ENCODE measurements at places on chromosomes 2 and 18. TPM values are rescaled to one million over a fixed set of nuclear protein-coding genes. Genes with fewer than 3 reads are reported as not detected.

- H3K4me1 ChIP-seq = peaks cover 4% of the 10 kb centered on the region
- no peaks in the 10 kb centered on the region for H3K27me3 ChIP-seq
- DNase-seq = no peak
- H3K4me3 ChIP-seq = no peak overlapping the region
- H3K36me3 ChIP-seq = peaks cover 30% of the 10 kb centered on the region
Measured at GRCh38 chr2:73868204-73868978, 24.4 kb upstream of the ACTG2 start.

- peak; percentile 30 for DNase-seq
- H3K4me1 ChIP-seq = no peaks in the 10 kb centered on the region
- H3K27me3 ChIP-seq = no peaks in the 10 kb centered on the region
- H3K27ac ChIP-seq = no peak overlapping the region
- H3K36me3 ChIP-seq = no peaks in the 10 kb centered on the region
- H3K4me3 ChIP-seq = no peak overlapping the region
Measured at GRCh38 chr2:10471046-10471571, 23.0 kb upstream of the ODC1 start.

DNA sequence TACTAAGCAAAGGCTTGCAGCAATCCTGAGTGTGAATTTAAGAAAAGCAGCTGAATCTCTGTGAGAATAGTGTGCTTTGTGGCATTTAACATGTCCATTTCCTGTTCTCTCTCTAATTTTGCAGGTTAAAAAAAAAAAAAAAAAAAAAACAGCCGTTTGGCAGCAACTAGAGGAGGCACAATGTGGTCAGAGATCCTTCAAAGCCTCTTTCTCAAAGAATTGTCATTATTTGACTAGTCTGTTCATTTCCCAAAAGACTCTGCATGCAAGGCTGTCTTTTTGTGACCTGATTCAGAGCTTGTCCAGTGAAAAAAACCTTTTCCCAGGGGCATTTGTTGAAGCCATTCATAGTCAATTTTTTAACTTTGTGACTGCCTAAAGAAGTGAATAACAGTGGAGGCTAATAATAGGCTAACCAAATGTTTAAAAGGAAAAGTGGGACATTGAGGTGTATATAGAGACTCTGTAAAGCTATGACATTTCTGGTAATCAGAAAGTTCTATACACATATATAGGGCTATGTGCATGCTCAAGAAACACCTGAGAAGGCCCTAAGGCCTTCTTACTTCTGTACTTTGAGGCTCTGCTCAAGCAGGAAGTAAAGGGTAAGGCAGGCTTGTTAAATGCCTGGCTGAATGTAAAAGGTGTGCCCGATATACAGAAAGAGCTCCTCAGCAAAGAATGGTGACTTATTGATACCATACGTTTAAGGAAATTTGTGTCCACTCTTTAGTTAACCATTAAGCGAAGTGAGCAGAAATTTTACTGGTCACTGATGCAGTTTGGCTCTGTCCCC, 289.6 kb upstream of the RAB6C start:
- H3K4me3 ChIP-seq = no peak overlapping the region
- no peaks in the 10 kb centered on the region for H3K27me3 ChIP-seq
- no peak for DNase-seq

DNA sequence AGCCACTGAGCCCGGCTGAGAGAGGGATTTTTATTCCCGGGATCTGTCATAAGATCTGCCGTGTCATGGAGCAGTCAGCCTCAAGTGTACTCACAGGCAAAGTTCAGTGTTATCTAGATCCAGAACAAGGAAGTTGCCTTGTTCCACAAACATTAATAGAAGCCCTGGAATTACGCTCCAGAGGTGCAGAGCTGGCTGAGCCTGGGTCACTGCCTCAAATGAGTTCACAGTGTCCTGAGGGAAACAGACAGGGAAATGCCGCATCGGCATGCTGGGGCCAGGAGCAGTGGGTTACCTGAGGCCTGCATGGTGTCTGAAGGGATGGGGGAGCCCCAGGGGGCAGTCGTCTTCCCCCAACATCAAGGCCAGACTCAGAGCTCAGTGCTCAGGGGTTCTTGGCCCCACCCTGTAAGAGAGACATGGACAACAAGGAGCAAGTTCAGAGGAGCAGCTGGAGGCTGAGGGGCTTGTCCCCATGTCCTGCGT, 42.7 kb upstream of the ODC1 start:
- DNase-seq = no peak
- no peak overlapping the region for H3K4me3 ChIP-seq
- no peaks in the 10 kb centered on the region for H3K27me3 ChIP-seq
- H3K27ac ChIP-seq = no peak overlapping the region

Gene POTEI
- total RNA-seq = not detected

GRCh38 chr2:174493549-174494331, 6.9 kb upstream of the GPR155 start:
- H3K4me3 ChIP-seq = no peak overlapping the region
- H3K27me3 ChIP-seq = no peaks in the 10 kb centered on the region
- H3K27ac ChIP-seq = peak overlapping the region; percentile 51
- H3K4me1 ChIP-seq = no peaks in the 10 kb centered on the region

- no peak overlapping the region for H3K27ac ChIP-seq
- no peaks in the 10 kb centered on the region for H3K27me3 ChIP-seq
- H3K4me3 ChIP-seq = no peak overlapping the region
- H3K4me1 ChIP-seq = no peaks in the 10 kb centered on the region
- peak; percentile 31 for DNase-seq
Measured at GRCh38 chr2:130808482-130809268, 28.0 kb upstream of the ARHGEF4 start.

- no peak overlapping the region for H3K4me3 ChIP-seq
- no peak for DNase-seq
- no peaks in the 10 kb centered on the region for H3K36me3 ChIP-seq
Measured at GRCh38 chr2:144357623-144358373, 162.1 kb downstream of the ZEB2 start.

Measured in upper lobe of right lung (tissue), 1 donor.